ENCODE measurements at places on chromosomes 11 and 22.
A peak's percentile ranks its signal among the peaks of the same experiment; 100 is the strongest.

DNA sequence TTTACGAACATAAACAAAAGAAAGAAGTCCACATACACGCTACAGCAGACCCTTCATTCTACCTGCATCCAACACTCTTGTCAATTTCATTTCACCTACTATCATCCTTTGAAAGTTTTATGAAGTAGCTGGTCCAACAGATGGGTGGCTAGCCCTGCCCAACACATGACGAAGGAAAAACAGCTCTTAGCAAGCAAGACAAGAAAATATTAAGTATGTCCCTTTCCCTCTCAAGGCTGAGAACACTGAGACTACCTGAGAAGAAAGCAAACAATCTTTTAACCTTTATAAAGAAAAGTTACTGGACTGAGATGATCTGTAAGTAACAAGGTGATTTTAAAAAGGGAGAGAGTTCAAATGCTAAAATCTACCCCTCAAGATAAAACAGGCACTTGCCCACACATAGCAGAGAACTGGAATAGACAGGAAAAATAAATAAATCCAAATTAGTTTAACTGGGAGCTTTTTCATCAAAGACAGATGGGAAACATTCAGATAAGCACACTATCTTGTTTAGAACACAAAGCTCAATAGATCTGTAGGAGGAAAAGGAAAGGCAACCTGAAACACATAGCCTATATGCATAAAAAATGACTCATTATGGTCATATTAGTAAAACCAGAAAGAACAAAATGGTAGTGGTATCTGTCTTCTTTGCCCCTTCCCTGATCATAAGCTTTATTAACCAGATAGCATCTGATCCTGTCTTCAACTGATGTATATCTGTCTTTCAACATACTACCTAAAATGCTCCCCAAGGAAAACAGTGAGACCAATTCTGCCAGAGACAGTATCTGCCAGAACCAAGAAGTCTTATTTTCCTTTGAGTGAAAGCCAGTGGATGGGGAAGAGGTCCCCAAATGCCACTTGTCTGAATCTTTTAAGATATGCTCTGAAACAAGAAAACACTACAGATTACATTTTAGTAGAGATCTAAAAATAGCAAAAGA is 104.3 kb downstream of the MRTFA start:
- no peak for DNase-seq

GRCh38 chr11:128626913-128627665 is 39.7 kb upstream of the ETS1 start:
- no peak for DNase-seq

- no peak for DNase-seq
Observed at GRCh38 chr22:30436196-30436595, 10.6 kb downstream of the MTFP1 start.

DNA sequence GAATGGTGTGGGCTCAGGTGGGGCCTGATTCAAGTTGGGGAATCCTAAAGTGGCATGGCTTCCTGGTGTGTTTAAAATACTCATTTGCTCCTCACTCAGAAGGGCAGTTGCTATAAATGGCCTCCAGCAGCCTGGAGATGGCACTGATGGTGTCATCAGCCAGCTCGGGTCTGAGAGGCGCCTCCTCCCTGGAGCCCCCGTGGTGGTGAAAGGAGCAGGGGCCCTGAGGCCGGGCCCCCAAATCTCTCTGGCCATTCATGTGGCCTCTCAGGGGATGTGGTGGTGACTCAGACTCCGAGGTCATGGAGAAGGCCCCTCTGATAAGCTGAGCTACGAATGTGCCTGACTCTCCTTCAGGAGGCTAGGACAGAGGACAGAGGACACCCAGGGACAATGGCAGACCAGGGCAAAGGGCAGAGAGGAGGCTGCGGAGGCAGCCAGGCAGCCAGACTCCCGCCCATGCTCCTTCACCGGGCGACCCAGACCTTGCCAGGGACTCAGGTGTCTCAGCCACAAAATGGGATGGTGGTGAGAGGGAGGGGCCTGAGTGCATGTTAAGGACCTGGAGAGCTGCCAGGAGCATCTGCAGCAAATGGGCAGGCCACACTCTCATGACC is 129.2 kb downstream of the CTTN start:
- no peak for DNase-seq

GRCh38 chr11:23359297-23359696 is 499.0 kb upstream of the CCDC179 start:
- DNase-seq, result no peak

DNA sequence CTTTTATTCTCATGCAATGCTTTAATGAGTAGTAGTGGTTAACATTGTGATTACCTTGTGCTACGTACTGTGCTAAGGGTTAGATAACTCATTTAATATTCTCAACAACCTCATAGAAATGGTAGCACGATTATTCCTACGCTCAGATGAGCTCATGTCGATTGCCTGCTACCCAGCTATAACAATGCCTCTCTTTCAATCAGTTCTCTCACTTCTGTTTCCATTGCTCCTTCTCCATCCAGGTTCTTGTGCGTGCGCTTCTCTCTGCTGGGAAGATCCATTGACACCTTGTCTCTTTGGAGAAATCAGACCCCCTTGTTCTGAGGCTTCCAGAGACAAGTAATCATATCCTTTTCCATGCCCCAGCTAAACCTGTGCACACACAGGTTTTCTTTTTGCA is 120.8 kb downstream of the NECTIN1 start:
- DNase-seq, result no peak

GRCh38 chr11:112321501-112322172 is 61.0 kb upstream of the PLET1 start:
- DNase-seq, result peak; percentile 53

DNA sequence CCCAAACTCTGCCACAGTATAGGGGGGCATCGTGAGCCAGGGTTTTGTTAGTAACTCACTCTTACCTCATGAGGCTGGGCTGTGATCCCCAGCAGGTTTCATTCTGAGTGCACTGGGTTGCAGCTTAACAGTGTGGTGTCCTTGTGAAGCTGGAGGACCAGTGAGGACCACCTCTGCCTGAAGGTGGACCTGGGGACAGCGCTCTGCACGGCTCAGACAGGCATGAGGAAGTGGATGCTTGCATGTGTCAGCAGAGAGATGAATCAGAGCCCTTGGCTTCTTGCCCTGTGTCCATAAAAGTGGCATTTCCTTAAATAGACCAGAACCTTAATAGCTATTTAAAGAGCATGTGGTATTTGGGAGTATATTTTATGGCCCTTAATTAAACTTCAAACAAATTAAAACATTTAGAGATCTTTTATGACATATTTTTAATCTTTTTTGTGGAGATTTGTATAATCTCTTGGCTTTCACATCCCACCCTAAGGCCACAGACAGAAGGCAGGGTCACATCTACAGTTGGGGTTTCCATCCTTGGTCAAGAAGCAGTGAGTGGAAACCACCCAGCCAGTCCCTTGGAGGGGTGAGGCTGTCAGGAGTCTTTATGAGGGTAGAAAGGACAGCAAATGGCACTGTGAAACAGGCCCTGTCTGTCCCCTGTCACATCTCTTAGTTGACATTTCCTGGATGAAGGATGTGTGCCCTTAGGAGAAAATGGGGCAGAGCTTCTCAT is 24.8 kb upstream of the ADORA2A start:
- no peak for DNase-seq

- no peak for DNase-seq
Observed at GRCh38 chr11:107669191-107669740, 42.6 kb downstream of the SLN start.

DNA sequence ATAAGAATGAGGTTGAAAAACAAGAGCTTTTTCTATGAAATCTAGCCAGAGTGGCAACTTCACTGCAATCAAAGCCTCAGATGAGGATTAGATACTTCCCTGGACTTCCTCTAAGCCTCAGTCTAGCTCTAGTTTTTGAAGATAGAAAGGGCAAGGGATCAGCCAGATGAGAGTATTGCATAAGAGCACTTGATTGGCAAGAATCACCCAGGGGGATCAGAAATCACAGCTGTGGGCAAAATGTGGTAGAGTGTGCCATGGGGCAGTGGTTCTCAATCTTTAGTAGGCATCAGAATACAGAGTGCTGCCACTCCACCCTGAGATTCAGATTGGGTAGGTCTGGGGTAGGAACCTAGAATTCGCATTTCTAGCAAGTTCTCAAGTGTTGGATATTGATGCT is 82.4 kb downstream of the EXT2 start:
- no peak for DNase-seq

DNA sequence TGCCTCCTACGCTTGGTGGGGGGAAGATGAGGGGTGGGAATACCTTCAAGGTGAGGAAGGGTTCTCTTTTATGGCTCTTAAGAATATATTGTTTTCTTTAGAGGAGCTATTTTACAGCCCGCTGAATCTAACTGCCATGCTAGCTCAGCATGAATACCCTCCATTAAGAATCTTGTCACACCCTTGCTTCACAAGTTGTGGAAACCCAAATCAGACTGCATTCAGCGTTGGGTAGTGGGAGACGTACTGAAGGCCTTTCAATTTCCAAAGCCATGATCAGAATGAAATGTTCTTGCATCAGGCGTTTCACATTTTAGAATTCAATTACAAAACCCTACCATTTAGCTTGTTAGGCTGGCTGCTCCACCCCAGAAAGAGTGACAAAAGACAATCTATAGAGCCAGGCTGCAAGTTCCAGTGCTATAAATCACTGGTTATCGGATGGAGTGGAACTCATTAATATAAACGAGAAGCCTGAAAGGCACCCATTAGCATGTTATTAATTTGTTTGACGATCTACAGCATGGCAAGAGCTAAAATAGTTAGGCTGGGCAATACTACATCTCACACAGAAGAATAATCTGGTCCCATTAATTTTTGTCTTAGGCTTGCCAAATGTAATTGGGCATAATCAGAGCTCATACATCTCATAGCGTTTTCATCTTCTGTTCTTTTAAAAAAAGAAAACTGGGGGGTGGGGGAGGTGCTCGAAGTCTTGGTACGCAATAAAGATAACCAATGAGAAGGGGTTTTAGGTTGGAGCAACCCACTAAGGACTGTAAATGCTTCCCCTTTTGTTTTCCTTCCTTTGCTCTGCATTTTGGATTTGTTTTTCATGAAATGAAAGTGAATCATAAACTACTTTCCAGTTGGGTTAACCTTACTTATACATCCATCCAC is 57.5 kb downstream of the ABTB2 start:
- DNase-seq, result no peak

DNA sequence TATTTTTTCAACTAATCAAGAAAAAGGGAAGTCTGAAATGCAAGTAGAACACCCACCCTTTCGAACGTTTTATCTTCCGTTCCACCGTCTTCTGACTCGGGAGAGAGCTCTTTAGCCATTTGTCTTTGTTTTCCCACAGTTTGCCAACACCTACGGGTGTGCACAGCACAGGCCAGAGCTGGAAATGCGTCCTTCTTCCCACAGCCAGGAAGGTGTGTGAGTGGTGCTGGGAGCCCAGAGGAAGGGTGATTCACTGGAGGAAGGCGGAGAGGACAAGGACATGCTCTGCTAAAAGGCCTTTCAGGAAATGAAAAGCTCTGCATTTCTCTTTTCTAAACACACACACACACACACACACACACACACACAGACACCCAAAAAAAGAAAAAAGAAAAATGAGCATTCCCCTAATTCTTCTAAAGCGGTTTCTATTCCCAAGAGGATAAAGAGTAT is 18.5 kb downstream of the ENDOD1 start:
- no peak for DNase-seq

GRCh38 chr11:36115378-36115801 is 171.5 kb downstream of the LDLRAD3 start:
- no peak for DNase-seq

- no peak for DNase-seq
Observed at GRCh38 chr11:126452241-126453101, 97.0 kb downstream of the ST3GAL4 start.

GRCh38 chr22:32932176-32932575 is 126.0 kb downstream of the SYN3 start:
- no peak for DNase-seq

GRCh38 chr22:45918459-45919370 is 58.2 kb downstream of the WNT7B start:
- no peak for DNase-seq

DNA sequence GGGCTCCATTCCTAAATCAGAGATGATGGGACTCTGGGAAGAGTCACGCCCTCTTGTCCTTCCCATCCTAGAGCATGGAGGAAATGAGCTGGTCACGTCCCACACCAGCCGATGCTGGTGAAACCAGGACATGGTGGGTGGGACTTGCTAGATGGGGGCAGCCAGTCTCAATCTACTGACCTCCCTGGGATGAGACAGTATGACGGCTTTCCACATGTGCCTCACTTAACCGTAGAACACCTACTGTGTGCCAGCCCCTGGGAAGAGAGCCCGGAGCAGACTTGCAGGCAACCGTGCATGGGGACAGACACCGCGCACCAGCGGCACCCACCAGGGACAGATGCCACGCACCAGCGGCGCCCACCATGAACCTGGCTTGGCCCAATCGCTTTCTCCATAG is 3.8 kb downstream of the OSBPL5 start:
- DNase-seq, result no peak

DNA sequence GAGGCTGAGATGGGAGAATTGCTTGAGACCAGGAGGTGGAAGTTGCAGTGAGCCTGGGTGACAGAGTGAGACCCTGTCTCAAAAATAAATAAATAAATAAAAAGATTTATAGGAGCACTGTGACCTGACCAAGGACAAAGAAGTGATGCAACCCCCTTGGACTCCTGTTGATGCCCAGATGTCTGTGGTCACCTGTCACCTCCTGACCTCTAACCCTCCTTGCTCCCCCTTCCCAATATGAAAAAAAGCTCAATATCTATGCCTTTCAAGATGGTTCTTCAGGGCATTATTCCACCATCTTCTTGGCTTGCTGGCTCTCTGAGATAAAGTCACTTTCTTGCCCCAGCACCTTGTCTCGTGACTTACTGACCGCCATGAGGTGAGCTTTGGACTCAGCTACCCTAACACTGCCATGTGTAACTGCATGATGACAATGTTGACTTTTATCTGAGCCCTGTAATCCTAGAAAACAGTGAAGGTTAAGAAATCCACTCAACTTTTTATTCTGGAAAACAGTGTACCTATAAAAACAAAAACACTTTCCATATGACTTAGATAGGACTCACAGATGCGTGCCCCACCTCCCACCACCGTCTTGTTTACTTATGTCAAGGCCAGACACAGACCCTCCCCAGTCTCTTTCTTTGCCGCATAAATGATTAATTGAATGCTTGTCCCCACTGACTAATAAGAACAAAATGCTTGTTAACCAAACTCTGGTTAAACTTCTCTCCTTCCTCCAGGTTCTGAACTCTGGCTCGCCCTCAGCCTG is 360.5 kb downstream of the BUD13 start:
- no peak for DNase-seq

- DNase-seq, result no peak
Observed at GRCh38 chr11:34443136-34443535, 4.4 kb downstream of the CAT start.

DNA sequence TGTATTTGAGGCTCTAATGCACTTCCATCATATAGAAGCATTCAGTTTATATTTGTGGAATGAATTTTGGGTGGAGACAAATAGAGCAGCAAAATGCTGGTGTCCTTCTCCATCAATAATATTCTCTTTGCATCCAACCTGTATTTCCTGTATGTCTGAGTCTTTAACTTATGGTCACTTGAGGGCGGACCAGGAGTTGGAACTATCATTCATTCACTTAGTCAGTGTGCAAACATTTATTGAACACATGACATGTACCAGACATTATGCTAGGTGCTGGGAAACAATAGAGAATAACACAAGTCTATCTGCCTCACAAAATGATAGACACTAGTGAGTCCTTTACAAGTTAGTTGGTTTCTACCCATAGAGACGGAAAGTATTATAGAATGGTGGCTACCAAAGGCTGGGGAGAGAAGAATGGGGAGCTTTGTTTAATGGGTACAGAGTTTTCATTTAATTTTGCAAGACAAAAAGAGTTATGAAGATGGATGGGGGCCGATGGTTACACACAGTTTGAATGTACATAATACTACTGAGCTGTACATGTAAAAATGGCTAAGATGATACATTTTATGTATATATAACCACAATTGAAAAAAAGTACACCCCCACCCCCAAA is 4.6 kb upstream of the TMEM123 start:
- no peak for DNase-seq

All from NCI-H1694 (cell line).